ENCODE measurements at places on chromosomes 5 and 9. TPM values are rescaled to one million over a fixed set of nuclear protein-coding genes. Genes with fewer than 3 reads are reported as not detected.

Gene ALDH1B1
- total RNA-seq, result 27.1 TPM

Gene POU5F2
- 2.3 TPM for total RNA-seq

Gene ACSL6
- total RNA-seq, result 0.68 TPM

Gene PCDHGC5
- total RNA-seq, result 1.9 TPM

Gene PCDHGB3
- total RNA-seq, result 2.4 TPM

Gene SLC9A3
- total RNA-seq, result 0.99 TPM

Gene SCGB3A2
- total RNA-seq, result 76.6 TPM

Gene FAM151B
- total RNA-seq, result 4.6 TPM

Gene ASPN
- total RNA-seq, result 27.5 TPM

Gene PTPRD
- 24.2 TPM for total RNA-seq

Gene TMC1
- total RNA-seq, result 0.26 TPM

Gene PCDHB6
- 0.73 TPM for total RNA-seq

Gene TARS1
- total RNA-seq, result 94.6 TPM

Gene FAM153A
- 1.1 TPM for total RNA-seq

Gene SPINK7
- not detected for total RNA-seq

Gene FRRS1L
- not detected for total RNA-seq

Gene DDX4
- not detected for total RNA-seq

Gene ORM1
- 6.9 TPM for total RNA-seq

Gene OTP
- total RNA-seq, result not detected

Gene DMGDH
- total RNA-seq, result 0.90 TPM

Gene LVRN
- total RNA-seq, result 0.45 TPM

Gene ROR2
- 11.8 TPM for total RNA-seq

Gene GPR151
- not detected for total RNA-seq

Gene MLANA
- total RNA-seq, result not detected

Gene ENTREP1
- 16.8 TPM for total RNA-seq

Gene SEMA5A
- 29.5 TPM for total RNA-seq

Gene MOB3B
- total RNA-seq, result 13.6 TPM

Gene TAS2R1
- not detected for total RNA-seq

Gene ZDHHC11
- total RNA-seq, result 14.6 TPM

Gene ADRB2
- 14.2 TPM for total RNA-seq

Gene PTCD2
- 7.6 TPM for total RNA-seq

Gene SLC46A2
- total RNA-seq, result 7.0 TPM

Gene PLAC8L1
- total RNA-seq, result not detected

Gene TMEM215
- total RNA-seq, result not detected

Gene OLFM1
- 21.5 TPM for total RNA-seq

Gene FOXD4
- 0.64 TPM for total RNA-seq

Gene FGF1
- total RNA-seq, result 1.2 TPM

Gene CTNND2
- total RNA-seq, result not detected

Gene DIRAS2
- total RNA-seq, result not detected

Gene FAT2
- total RNA-seq, result 0.03 TPM

Gene SPATA31A7
- not detected for total RNA-seq

Gene TRIM14
- total RNA-seq, result 26.8 TPM

Gene DOK3
- 90.5 TPM for total RNA-seq

Gene SH3PXD2B
- 50.7 TPM for total RNA-seq

Gene DROSHA
- 48.2 TPM for total RNA-seq

Gene NR2F1-AS1
- 18.3 TPM for total RNA-seq

Gene ZNF622
- 29.5 TPM for total RNA-seq

All from left lung (tissue), 14 donors.